ENCODE measurements at places on chromosomes 7 and 10.

GRCh38 chr7:7178081-7178480, 4.3 kb upstream of the C1GALT1 start:
- no peak for DNase-seq

- no peak for DNase-seq
These were observed 1168.7 kb upstream of the CELF2 start for GRCh38 chr10:9848981-9849380.

DNA sequence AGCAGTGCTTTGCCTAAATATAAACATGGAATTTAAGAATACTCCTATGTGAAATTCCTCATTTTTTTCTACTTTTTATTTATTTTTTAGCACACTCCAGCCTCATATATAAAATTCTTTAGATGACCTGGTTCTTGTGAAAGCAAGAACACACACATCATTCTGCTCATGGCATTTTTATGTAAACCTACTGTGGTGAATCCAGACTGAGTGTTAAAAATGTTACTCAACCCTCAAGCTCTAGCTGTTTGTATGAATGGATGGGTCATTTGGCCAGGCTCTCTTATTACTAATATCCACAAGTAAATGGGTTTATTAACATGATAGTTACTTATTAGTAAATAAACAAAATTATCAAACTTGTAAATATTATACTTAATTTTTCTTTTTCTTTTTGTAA, 551.7 kb upstream of the LRRN3 start:
- no peak for DNase-seq

- no peak for DNase-seq
These were observed 660 bp upstream of the HHEX start for GRCh38 chr10:92688927-92689662.

DNA sequence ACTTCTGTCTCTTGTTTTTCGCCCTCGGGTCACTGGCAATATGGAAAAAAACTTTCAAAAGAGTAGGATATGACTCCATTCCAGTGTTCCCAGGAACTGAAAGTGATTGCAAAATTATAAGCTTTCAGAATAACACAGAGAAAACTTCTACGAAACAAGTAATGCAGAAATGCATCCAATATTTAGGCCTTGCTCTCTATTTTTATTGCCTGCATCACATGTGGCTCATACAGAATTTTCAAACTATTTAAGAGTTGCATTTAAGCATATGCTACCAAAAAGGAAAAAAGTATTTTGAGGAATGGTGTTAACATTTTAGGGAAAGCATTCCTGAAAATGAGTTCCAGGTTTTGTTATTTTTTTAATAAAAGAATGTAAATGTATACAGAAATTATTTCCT, 228.0 kb downstream of the CACNB2 start:
- DNase-seq = no peak

DNA sequence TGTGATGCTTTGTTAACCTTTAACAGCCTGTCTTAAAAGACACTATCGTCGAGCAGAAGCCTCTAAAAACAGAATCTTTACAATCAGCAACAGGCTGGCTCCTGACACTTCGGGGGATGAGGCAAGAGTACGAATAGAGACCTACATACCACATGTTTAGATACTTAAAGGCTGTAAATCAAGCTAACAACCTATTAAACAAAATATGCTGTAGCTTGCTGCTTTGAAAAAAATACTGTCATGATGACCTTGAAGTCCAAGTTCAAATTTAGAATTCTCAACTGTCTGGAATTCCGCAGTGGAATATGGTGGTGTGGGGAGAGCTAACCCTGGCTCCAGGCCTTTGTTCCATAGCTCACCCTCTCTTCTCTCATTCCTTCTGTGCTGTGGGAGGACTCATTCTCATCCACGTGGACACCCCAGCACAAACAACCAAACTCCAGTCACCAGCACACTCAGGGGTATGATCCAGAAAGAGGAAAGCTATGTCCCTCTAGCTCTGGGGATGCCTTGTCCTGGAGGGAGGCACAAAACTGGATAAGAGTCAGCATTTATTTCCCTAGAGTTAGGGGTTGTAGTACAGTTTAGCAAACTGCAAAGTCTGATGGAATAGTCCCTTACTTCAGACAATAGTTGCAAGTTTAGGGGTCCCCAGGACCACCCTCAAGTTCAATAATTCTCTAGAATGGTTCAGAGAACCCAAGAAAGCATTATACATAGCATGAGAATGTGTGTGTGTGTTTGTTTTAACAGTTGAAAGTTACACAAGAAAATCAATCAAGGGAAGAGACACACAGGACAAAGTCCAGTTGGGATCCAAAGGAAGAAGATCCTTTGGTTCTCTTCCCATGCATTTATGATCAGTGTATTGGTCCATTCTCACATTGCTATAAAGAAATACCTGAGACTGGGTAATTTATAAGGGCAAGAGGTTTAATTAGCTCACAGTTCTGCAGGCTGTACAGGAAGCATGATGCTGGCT, 196.1 kb upstream of the SVIL start:
- no peak for DNase-seq

DNA sequence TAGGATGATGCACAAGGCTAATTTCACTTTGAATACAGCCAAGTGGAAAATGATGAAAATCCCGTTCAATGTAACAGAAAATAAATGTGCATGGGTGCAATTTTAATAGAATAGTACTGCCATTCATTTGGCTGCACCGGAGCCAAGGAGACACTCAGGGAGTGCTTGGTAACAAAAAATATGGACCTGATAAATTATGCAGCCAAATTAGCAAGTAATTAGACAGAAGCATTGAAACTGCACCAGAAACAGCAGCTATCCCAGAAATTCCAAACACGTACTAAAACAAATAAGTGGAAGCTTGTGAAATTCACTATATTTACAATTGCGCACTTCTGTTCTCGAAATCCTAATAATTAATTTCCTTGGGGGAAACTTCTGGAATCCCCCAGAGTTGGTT, 31.5 kb downstream of the ST8SIA6 start:
- no peak for DNase-seq

DNA sequence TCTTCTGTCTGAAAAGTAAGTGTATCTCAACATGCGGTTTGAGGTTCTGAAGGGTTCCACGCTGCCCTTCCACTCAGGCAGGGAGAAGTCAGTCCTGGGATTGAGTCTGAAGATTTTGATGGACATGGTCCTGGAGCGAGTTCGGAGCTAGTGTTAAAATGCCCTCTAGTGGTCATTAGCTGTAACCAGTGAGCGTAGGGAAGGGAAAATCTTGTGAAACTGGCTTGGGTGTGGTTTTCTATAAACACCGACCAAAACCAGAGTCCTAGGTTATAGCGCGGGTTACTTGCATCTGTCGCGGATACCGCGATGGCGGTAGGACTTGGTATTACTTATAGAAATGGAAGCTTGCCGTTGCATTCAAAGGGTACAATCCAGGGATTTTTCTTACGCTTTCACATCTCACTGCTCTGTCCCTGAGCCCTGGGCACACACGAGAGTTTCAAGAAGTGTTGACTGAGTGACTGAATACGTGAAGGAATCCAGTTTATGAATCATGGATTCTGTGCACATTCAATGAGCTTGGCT, 348.2 kb upstream of the C7orf33 start:
- DNase-seq = no peak

DNA sequence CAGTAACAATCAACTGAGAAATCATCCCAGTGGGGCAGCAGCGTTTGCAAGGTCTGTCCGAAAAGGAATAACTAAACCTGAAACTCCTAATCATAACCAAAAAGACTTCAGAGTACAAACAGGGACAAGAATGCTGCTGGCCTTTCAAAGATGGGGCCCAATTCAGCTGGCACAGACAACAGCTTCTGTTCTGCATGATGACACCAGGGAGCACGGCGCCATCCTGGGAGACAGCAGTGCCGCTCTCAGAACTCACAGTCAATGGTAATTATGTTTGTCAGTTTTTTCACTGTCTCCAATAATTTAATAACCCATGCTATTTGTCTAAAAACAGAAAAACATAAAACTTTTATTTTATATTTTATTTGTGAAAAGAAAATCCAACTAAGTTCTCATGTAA, 90.0 kb downstream of the LARP4B start:
- no peak for DNase-seq

DNA sequence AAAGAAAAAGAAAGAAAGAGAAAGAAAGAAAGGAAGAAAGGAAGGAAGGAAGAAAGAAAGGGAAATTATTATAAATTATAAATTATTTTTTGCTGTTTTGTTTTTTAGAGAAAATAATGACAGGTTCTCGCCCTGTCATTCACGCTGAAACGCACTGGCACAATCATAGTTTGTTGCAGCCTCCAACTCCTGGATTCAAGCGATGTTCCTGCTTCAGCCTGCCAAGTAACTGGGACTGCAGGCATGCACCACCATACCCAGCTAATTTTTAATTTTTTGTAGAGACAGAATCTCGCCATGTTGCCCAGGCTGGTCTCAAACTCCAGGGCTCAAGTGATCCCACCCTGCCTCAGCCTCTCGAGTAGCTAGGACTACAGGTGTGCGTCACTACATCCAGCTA, 21.6 kb downstream of the MMD2 start:
- no peak for DNase-seq

Data from activated naive CD8-positive, alpha-beta T cell treated with anti-CD3 and anti-CD28 coated beads for 36 hours (primary cell).